ENCODE measurements at places on chromosomes 6 and 20. TPM values are rescaled to one million over a fixed set of nuclear protein-coding genes. Genes with fewer than 3 reads are reported as not detected.

The ECT2L gene
- total RNA-seq, result not detected

The NRM gene
- 10.0 TPM for total RNA-seq

The TMC2 gene
- under 0.01 TPM for total RNA-seq

The MATN4 gene
- total RNA-seq, result not detected

The CLPSL2 gene
- total RNA-seq, result not detected

The PRL gene
- total RNA-seq, result not detected

The OPN5 gene
- total RNA-seq, result not detected

The RAET1L gene
- not detected for total RNA-seq

Data from melanocyte of skin (primary cell).